Stimulated activated CD4-positive, alpha-beta T cell treated with anti-CD3 and anti-CD28 coated beads, TNF-alpha, amount 100 ng/mL, for 4 hours (primary cell): ENCODE measurements at places on chromosomes 2 and 18.

DNA sequence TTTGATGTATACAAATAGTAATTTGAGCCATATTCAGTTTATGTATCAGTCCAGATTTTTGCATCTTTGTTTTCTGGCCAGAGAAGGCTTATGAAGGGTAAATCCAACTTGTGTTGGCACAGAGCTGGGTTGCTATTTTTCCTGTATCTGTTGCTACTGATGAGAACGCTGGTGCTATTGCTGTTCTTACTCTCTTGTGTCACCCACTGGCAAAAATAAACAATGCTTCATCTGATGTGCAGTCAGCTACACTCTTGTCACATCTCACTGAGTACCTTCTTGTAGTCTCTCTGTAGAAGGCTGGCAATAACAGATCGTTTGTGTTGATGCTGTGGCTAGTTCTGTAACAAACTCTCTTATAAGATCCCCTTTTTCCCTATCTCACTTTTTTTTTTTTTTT is 323.4 kb downstream of the CDH19 start:
- no peak for DNase-seq

- DNase-seq: no peak
Measured at GRCh38 chr18:58962336-58962735, 97.7 kb downstream of the ZNF532 start.

DNA sequence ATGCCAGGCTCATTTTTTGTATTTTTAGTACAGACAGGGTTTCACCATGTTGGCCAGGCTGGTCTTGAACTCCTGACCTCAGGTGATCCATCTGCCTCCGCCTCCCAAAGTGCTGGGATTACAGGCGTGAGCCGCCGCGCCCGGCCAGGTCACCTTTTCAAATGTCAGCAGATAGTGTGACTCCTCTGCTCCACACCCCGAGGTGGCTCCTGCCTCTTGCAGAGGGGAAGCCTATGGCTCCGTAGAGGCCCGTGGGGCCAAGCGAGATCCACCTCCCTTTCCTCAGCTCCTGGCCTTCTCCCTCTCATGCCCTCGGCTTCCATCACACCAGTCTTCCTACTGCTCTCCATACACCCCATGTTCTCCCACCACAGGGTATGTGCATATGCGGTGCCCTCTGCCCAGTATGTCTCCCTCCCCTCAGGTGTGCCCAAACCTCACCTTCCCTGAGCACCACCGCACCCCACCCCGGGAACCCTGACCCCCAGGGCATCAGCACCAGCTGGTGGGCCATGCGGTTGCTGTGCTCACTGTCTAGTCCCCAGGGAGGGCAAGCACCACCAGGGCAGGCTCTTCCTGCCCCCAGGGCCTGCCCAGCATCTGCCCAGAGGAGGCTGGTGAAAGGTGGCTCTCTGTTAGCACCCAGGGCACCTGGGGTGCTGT is 10.7 kb downstream of the GPR17 start:
- DNase-seq: no peak

DNA sequence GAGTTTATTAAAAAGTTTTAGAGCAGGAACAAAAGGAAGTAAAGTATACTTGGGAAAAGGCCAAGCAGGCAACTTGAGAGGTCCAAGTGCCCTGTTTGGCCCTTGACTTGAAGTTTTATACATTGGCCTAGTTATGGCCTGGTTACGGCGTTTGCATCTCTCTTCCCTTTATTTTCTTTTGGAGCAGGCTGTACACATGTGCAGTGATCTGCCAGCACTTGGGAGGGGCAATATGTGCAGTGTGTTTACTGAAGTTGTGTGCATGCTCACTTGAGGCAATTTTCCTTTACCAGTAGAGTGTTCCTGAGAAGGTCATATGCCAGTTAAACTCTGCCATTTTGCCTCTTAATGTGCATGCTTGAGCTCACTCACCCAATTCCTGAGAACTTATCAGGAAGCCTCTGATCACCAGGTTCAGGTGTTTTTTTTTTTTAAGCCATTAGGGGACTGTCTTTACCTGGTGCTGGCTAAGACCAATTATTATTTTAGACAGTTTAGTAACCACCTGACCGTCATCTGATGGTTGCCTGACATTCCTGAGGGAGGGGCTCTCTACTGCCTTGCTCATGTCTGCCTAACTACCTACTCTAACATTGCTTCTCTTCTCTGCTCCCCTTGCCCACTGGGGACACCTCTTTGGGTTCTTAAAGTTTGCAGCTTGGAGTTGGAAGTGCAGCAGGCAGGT is 48.0 kb downstream of the SCN2A start:
- no peak for DNase-seq

- no peak for DNase-seq
Measured at GRCh38 chr2:196244966-196245365, 73.6 kb upstream of the STK17B start.

- DNase-seq: no peak
Measured at GRCh38 chr2:22970991-22971390, 414.0 kb upstream of the KLHL29 start.
